ENCODE measurements at places on chromosomes 2 and 18. TPM values are rescaled to one million over a fixed set of nuclear protein-coding genes. Genes with fewer than 3 reads are reported as not detected.

C2orf66 gene
- total RNA-seq = not detected

C18orf54 gene
- 5.2 TPM for total RNA-seq

TTC39C gene
- total RNA-seq = 1.2 TPM

GLI2 gene
- not detected for total RNA-seq

STPG4 gene
- not detected for total RNA-seq

SIGLEC15 gene
- under 0.01 TPM for total RNA-seq

NYAP2 gene
- total RNA-seq = not detected

PLGLB1 gene
- 1.4 TPM for total RNA-seq

G6PC2 gene
- not detected for total RNA-seq

LCT gene
- not detected for total RNA-seq

CDH20 gene
- under 0.01 TPM for total RNA-seq

MOGAT1 gene
- not detected for total RNA-seq

DNA sequence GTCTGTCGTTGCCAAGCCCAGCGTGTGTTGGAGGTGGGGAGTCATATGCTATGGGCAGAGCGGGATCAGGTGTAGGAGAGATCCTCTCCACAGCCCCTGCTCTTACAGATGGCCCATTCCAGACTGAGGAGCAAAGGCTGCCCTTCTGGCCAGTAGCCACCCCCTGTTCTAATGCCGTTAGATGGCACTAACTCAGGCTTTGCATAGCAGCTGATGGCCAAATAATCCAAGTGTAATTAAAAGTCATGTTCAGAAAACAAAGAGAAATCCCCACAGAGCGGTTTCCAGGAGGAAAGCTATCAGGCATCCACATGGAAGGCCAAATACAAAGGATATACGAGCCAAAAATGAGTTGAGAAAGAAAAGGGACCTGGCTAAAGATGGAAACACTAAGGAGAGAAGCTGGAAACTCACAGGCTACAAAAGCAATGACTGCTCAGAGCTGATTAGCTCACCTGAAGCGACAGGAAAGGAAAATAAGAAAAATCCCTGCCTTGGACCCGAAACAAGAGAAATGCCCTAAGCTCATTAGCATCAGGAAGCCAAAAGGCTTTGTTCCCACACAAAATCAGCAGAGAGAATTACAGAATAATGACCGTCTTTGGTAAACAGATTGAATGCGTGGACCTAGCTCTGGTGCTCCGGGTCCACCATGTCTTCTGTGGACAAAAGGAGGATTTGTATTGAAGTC lies 1002.4 kb upstream of the KLHL29 start:
- DNase-seq = no peak

DNA sequence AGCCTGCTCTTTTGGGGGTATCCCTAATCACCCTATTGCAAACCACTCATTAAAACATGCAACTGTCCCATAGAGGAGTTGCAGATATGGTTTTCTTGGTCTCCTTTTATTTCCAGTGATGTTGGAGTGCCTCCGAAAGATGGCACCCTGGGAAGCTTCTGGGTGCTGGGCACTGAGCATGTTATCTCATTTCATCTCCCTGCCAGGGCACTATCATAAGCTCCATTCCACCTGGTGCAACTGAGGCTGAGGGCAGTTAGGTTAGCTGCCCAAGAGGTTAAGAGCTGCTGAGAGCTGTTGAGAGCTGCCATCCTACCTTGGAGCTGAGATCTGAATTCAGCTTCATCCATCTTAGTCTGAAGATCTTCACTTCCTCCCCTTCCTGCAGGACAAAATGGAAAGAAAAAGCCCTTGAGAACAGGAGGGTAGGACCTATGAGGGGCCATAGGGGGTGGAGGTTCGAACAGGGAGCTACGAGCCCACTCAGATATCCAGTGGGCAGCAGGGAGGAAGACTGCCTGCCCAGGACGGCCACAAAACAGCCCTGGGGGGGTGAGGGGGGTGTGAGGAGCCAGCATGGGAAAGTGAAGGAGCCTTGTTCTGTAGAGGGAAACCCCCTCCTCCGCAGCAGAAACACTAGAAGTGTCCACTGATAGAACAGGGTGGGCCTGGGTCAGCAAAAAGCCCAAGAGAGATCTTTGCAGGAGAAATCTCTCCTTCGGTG lies 202.5 kb downstream of the ZFP36L2 start:
- DNase-seq = no peak

DNA sequence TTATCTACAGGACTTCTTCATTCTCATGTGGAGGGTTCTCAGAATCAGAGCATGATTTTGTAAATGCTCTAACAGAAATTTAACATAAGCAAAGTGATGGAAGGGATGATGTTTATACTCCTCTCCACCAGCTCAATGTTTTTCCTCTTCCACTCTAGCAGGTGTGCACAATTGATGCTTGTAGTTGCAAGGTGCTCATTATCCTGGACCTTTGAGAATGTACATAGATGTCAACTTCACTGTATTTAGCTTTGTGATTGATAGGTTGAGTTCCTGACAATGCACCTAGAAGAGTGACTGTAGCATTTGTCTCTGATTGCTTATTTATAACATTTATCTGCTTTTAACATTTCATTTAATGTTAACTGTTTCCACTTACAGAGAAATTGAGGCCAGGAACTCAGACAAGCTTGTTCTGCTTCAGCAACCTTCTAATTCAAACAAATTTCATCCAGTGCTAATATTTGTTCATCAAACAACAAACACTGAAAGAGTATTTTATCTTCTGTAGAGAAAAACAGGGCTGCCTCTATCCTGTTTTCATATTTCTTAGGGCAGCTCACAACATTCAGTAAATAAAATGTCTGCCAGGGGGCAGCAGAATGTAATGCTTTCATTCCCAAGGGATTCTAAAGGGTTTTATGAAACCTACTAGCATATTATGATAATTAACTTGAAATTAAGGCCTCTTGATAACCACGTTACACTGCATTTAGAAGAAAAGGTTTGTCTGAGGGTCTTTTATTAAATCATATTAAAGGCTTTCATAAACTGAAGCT lies 127.9 kb upstream of the NOL4 start:
- no peak for DNase-seq

- DNase-seq = no peak
These were observed 29.9 kb downstream of the HK2 start for GRCh38 chr2:74863802-74864248.

DNA sequence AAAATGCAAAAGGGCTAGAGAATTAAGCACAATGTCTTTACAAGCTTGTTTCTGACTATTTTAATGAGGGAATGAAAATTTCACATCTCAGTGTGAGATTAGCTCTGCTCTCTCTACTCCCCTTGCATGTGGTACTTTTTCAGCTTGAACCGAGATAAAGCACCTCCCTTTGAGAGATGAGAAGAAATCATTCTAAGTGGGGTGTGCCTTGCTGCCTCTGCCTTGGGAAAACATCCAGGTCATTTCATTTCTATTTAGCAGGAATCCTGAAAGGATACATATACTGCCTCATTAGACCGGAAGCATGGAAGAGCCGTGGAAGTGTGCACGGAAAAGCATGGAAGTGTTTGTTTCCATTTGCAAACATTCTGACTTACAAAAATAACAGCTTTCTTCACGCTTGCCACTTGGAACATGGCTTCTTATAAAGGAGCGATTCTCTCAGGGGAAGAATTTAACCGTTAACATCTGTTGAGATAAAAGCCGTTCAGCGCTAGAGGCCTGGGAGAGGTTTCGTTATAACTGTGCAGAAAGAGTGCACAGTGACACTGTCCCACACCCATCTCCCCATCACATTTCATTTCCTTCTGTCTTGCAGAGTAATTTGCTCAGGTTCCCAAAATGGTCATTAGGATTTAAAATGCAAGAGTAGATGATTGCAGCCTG lies 16.7 kb downstream of the NOSTRIN start:
- DNase-seq = no peak

GRCh38 chr18:30675493-30675892 lies 367.0 kb downstream of the DSC3 start:
- DNase-seq = no peak

DNA sequence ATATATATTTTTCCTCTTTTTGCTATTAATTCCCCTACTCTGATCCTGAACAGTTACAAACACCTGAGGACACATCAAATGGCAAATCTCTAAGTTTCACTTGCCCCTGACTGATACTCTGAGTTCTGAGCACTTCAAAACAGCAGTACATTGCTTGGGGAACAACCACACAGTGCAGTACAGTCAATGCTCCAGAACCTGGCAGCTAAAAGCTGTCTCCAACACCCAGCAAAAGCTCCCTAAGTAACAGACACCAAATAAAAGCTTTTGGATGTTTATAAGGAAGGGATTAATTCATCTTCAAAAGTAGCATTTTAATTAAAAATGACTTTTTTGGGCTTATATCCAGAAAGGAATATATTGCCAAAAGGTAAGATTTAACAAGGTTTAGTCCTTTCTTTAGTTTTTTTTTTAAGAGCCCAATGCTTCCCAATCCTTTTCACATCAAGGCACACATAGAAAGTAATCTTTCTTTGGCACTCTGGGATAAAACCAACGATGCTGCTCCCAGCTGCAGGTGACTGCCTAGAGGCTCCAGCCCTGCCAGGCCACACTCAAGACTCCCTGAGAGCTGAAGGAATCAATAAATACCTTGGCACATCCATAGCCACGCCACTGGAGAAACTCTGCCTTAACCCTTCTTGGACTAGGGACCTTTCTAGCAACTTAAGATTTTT lies 164.9 kb upstream of the ZFP36L2 start:
- no peak for DNase-seq

GRCh38 chr2:142981756-142982155 lies 104.3 kb downstream of the KYNU start:
- no peak for DNase-seq

GRCh38 chr2:120642646-120643045 lies 93.0 kb upstream of the GLI2 start:
- DNase-seq = no peak

DNA sequence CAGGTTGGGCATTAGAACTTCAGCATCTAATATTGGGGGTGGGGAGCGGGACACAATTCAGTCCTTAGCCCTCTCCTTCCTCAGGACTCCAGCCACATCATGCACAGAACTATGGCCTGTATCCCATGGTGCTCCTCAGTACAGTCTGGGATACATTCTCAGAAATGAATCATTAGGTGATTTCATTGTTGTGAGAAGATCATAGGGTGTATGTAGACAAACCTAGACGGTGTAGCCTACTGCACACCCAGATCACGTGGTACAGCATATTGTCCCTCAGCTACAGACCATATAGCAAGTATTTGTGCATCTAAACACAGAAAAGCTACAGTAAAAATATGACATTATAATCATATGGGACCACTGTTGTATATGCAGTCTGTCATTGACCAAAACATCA lies 23.2 kb upstream of the IMP4 start:
- DNase-seq = no peak

DNA sequence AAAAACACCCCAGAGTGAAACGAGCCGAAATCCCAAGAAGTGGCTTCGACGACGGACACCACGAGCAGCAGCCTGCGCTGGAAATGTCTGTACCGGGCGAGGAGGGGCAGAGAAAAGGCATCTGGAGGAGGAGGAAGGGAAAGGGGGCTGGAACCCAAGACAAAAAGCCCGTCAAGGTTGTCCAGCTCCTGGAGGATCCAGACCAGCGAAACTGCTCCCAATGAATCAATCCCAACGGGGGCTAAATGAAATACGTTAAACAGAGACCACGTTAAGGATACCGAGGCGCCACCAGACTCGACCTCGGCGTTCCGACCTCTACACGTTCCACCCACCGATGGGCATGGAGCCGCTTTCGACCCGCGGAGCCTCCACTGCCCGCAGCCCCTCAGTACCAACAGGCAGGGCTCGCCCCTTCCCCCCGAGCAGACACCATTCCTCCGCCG lies 400 bp downstream of the CCDC88A start:
- DNase-seq = peak; percentile 32

DNA sequence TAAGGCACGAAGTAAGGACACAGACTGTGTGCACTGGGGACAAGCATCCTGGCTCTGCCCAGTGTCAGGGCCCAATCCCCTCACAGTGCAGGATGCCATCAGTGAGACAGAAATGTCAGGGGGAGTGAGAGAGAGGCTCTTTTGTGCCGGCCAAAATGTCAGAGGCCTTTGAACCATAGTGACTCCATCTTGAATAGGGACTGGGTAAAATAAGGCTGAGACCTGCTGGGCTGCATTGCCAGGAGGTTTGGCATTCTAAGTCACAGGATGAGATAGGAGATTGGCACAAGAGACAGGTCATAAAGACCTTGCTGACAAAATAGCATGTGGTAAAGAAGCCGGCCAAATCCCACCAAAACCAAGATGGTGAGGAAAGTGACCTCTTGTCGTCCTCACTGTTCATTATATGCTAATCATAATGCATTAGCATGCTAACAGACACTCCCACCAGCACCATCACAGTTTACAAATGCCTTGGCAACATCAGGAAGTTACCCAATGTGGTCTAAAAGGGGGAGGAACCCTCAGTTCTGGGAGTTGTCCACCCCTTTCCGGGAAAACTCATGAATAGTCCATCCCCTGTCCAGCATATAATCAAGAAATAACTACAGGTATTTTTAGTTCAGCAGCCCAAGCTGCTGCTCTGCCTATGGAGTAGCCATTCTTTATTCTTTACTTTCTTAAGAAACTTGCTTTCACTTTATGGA lies 337.4 kb downstream of the LPIN1 start:
- DNase-seq = no peak

GRCh38 chr18:7021994-7022840 lies 95.4 kb downstream of the LAMA1 start:
- peak; percentile 86 for DNase-seq

DNA sequence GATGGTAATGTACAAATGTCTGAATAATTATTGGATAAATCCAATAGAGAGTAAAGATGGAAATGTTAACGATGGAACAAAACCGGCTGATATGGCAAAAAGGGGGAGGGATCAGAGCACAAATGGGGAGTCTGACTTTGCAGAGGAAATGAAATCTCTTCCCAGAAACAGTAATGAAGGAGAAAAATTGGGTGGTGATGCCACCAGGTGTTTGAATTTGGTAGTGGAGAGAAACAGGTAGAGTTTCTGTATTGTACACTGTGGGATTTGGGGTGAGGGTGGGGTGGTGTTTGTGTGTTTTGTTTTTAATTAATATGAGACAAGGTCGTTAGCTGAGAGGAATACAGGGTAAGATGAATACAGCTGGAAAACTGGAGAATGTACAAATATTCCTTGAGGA lies 20.4 kb upstream of the XDH start:
- DNase-seq = no peak

DNA sequence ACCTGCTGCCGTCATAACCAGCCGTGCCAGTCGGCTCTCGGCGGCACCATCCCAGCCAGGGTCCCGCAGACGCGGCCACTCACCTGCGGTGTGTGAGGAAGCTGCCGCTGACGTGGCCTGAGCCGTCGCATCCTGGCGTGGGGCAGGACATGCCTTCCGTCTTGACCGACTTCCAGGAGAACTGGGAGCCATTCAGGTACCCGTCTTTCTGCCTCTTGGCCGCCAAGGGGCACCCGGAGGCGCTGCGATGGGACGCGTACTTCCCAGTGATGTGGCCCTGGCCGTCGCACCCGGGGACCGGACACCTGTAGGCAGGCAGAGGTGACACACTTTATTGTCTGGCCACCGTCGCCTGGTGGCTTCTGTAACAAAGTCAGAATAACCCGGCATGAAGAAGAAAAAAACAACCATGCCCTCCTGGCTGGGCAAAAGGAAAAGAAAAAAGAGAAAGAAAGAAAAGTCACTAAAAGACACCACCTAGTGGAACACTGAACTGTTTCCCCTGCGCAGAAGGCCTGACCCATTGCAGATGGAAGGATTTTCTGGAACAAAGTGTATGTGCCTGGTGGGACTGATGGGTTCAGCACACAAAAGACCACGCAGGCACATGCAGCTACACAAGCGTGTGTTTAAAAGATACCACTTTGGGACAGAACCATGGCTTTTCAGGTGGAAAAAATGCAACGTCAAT lies 94.9 kb upstream of the PXDN start:
- DNase-seq = no peak
